ENCODE measurements at places on chromosomes 12 and 14.

GRCh38 chr12:2606186-2606910, 188.4 kb upstream of the FKBP4 start:
- no peak for DNase-seq

- DNase-seq: no peak
Observed at GRCh38 chr14:88940671-88941070, 116.2 kb downstream of the TTC8 start.

GRCh38 chr12:44875954-44876543, at the start of gene NELL2:
Gene NELL2, minus strand, starts transcription at chr12:44876315. Its CDS starts 446 bp downstream, at chr12:44875869.
- peak; percentile 62 for DNase-seq

DNA sequence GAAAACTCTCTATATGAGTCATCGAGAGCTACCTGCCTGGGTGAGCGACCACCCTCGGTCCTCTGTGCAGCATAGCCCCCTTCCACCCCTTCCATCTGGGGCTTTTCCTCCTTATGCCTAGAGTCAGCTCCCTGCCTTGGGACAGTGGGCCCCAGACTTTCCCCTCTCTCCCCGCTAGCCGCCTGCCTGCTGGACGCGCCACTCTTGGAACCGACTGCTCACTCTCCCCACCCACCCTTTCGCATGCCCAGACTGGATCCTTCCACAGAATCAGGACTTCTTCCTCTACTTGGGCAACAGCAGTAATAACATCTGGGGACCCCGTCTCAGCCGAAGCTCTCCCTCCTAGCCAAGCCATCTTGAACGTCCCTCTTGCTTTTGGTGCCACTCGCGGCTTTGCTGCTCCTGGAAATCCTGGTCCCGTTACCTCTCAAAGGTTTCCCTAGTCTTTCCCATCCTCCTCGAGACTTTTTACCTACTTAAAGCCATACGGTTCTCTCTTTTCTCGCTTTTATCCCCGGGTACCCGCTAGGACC, 671 bp downstream of the ESYT1 start:
- no peak for DNase-seq

DNA sequence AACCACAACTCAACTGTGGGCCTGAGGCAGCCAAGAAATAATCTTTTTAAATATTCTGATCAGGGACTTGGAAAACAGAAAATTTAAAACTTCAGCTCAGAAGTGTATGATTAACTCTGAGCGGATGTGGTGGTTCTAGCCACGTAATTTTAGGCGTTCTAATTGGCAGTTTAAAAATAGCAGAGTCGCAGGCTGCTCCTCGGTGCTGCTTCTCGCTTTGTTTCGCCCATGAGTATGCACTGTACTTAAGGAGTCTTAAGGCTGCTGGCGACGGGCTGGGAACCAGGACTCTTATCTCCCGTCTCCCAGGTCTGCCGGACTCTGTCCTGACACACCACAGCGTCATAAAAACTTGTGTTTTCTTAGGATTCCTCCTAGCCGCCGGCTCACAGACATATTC, 113.4 kb upstream of the PELI2 start:
- no peak for DNase-seq

DNA sequence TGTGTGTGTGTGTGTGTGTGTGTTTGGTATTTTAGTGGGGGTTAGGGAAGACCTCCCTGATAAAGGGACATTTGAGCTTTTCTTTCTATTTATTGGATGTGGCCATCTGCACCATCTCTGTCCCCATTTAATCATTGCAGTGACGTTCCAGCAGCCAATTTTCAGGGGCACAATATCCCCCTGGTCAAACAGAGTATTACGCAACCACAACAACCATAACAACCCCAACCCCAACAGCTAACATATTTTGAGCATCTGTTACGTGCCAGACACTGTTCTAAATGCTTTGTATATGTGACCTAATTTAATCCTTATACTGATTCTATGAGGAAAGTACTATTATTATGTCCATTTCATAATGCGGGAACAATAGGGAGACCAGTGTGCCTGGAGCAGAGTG, 87.4 kb downstream of the TTC8 start:
- DNase-seq: no peak

DNA sequence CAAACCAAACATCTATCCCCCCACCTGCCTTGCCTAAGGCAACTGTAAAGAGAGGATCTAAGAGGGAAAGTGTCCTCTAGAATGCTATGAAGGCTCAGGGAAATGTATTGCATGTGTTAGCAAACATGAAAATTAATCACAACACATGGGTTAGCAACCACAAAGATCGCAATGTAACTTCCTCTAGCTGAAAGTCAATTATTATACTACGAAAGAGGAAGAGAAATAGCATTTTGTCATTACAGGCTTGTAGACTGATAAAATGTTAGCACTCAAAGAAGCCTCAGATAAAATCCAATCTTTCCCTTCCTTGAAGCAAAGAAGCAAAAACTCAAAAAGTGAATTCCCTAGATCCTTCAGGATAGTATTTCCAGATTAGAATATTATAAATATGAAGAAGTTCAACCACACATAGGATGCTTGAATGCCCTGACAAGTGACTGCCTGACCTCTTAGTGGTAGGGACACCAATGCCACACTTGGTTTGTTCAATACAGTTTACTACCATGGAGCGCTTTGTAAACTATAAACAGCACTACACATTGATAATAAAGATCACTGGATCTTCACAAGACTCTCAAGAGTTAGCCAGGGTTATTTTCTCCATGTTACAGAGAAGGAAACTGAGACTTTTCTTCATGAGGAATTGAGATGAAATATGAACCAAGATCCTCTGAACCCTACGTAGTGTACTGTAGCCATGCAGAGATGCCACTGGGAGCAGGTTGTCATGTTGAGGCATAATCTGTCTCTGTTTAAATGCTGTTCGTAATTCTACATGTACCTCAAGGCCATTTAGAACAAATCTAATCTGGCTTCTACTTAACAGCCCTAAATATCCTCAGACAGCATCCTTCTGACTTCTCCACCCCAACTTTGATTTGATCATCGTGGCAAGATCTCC, 100.7 kb downstream of the ITPR2 start:
- DNase-seq: no peak

DNA sequence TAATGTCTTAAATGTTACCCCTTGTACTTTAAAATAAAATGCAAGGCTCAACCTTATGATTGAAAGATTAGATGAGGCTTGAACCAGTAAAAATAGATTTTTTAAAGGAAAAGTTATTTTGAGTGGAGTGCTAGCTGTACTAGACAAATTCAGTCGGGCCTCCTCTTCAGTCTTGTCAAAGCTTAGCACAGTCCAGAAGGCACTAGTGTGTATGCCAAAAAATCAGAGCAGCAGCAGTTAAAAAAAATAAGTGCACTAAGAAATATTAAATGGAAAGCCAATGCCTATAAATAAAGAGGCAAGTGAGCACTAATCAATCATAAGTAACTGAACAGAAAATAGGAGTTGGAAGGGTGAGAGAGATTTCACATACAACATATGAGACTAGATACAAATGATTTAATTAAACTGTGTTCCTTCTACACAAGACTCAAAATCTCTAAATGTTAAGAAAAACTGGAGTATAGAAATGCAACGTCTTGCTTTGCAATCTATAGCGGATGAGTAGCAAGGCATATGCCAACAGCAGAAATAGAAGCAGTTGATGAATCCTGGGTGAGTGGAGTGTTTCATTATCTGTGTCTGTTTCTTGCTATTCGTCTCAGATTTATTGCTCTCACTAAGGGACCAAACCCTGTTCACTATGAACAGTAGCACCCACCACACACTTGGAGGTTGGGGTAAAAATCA, 172.1 kb downstream of the ETNK1 start:
- no peak for DNase-seq

DNA sequence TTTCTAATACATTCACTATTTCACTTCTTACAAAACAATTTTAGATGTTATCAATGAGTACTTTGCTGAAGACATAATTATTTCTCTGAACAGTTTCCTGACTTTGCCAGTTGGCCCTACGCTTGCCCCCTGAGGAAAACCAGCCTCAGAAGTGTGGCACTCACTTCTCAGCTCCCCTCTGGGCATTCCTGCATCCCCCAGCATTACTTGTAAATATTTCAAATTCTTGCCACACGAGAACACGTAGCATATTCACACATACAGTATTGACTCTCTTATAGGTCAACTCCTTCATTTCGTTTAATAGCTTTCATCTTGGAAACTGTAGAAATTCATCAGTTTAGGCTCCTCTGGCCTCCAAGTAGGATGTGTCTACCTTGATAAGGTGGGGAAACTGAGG, 65.2 kb downstream of the OTX2 start:
- DNase-seq: no peak

- no peak for DNase-seq
Observed at GRCh38 chr12:76688631-76689030, 75.3 kb upstream of the ZDHHC17 start.

DNA sequence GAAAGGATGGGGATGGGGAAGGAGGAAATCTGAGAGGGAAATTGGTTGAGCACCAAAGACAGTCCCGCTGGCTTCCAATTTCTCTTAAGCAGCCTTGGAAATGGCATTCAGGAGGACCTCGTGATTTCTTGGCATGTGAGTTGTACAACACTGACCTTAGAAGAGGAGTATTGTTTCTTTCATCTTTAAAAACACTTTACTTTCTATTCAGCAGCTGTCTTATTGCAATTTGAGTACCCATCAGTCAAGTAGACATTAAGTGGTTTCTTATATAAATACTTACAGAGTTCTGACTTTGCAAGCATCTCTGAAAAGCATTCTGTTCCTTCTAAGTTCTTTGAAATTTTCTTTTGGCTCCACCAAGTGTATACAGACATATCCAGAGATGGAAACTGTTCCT, 83.2 kb downstream of the LMNTD1 start:
- no peak for DNase-seq

GRCh38 chr14:61219673-61220072, 61.5 kb downstream of the TMEM30B start:
- DNase-seq: no peak

DNA sequence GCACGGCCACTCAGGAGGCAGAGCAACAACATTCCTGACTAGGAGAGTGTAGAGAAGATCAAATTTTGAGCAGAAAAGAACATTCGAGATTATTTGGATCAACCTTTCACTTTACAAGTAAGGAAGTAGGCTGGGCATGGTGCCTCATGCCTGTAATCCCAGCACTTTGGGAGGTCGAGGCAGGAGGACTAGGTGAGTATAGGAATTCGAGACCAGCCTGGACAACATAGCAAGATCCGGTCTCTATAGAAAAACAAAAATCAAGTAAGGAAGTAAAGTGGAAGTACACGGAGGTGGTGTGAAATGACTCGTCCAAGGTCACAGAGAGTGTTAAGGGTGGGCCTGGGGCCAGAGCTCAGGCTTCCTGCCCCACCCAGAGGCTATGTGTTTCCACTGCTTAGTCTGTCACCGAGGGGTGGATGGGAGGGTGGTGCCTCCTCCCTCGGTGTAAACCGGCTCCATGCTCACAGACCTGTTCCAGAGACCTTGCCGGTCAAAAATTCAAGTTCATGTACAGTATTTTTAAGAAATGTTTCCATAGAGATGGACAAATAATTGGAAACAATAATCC, 51.9 kb downstream of the MAP1LC3B2 start:
- no peak for DNase-seq

DNA sequence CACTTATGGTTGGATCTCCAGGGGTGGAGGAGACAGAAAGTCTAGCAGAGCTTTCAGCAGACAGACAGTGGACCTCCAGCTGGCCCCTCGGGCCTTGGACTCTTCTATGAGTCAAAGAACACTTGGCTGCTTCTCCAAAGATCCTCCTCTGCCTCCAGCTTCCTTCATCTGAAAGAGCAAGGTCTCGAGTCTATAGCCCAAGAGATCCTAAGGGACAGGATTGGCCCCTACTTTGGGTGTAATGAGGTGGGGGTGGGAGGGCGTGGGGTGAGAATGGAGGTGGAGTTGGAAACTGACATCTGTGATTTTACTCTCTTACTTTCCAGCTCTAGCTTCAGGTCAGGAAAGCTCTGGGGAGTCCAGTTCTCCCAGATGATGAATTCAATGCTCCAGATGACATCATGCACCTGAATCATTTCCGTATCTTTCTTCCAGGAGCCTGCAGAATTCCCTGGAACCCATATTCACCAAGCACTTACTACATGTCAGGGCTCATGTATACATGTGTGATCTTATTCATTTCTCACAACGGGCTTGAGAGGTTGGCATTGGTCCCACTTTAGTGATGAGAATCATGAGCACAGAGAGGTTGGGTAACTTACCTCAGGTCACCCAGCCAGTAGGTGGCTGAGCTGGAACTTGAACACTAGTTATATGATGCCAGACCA, 10.2 kb upstream of the PGF start:
- no peak for DNase-seq

GRCh38 chr12:129629901-129630300, 273.9 kb downstream of the TMEM132D start:
- no peak for DNase-seq

GRCh38 chr12:106275458-106275857, 27.1 kb upstream of the TCP11L2 start:
- no peak for DNase-seq

DNA sequence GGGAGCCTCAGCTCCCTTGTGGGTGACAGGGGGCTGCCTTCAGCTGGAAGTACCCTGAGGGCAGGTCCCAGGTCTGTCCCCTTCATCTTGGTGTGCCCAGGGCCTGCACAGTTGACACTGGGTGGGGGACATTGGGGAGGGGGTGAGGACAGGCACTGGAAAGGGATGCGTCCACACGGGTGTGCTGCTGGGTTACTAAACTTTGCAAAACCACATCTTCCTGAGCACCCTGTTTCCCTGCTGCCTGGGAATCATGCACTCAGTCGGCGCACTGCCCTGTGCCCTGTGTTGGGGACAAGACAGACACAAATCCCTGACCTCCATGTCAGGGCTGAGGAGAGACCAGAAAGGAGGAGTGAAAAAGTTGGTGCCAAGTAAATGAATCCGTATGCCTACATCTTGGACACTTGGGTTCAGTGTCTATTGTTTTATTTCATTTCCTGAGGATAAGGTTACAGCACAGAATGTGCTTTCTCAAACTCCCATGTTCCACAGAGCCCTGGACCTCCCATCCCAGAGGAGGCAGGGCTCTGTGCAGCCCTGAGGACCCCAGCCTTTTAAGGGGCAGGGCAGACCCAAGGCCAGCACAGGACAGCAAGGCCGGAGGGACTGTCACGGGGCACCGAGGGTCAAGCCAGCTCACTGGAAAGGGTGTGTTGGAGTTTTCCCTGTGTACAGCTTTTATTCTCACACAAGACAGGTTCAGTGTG, 2.9 kb upstream of the SLC25A29 start:
- no peak for DNase-seq

DNA sequence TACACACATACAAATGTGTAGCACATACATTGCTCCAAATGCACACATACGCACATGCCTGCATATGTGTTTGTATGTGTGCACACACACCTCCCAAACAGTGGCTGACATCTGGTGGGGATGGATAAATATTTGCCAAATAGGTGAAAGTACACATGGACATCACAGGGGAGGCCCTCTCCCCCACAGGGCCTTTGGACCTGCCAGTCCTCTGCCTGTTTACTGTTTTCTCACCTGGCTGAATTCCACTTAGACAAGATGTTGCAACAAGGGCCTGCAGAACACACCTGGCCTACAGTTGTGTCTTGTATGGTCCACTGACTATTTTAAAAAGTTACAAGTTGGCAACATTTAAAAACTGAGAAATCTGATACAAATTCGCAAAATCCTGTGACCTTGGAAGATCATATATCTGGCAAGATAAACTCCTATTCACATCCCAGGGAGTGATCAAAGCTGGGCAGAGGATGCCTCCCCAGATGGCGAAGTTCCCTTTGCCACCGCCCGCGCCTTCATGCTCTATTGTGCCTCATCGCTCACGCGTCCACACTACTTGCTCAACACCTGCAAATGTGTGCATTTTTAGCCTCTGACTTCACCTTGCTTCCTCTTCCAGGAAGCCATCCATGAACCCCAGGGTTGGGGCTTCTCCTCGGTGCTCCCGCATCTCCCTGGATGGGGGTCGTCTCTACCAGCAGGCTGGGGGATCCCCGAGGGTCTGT, 118.4 kb upstream of the FZD10 start:
- DNase-seq: no peak

GRCh38 chr12:24749171-24749570, 199.7 kb downstream of the BCAT1 start:
- DNase-seq: no peak

All from stimulated activated CD4-positive, alpha-beta T cell treated with anti-CD3 and anti-CD28 coated beads, Interleukin-4, amount 100 ng/mL, for 4 hours (primary cell).